Hepatic stellate cell (primary cell): ENCODE measurements at places on chromosomes 5 and 9.
A peak's percentile ranks its signal among the peaks of the same experiment; 100 is the strongest.

DNA sequence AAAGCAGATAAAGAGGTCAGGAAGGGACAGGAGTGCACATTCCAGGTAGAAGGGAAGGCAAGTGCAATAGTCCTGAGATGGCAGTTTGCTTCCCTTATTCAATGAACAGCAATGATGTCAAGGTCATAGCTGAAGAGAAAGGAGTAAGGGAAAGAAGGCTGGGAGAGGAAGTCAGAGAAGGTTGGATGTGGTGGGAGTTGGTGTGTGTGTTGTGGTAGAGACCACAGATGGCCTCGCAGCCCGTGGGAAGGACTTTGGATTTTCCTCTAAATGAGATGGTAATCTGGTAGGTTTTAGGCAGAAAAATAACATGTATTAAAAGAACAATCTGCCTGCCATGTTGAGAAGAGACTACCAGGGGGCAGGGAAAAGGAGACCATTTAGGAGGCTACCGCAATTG is 25.1 kb upstream of the LPAR1 start:
- no peak for DNase-seq

DNA sequence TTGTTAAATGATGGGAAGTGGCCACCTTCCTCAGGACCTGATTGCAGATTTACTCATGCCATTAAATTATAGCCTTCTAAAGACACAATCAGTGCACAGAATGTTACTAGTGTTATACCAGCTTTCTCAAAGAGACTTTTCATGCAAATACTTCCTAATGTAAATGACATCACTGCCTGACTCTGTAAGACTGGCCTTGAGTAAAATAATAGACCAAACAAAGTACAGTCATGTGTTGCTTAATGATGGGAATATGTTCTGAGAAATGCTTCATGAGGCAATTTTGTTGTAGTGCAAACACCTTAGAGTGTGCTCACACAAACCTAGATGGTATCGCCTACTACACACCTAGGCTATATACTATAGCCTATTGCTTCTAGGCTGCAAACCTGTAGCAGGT is 17.0 kb upstream of the C1QTNF3 start:
- DNase-seq, result no peak

GRCh38 chr9:136550439-136551289 is 4.8 kb upstream of the NOTCH1 start:
- DNase-seq, result no peak

DNA sequence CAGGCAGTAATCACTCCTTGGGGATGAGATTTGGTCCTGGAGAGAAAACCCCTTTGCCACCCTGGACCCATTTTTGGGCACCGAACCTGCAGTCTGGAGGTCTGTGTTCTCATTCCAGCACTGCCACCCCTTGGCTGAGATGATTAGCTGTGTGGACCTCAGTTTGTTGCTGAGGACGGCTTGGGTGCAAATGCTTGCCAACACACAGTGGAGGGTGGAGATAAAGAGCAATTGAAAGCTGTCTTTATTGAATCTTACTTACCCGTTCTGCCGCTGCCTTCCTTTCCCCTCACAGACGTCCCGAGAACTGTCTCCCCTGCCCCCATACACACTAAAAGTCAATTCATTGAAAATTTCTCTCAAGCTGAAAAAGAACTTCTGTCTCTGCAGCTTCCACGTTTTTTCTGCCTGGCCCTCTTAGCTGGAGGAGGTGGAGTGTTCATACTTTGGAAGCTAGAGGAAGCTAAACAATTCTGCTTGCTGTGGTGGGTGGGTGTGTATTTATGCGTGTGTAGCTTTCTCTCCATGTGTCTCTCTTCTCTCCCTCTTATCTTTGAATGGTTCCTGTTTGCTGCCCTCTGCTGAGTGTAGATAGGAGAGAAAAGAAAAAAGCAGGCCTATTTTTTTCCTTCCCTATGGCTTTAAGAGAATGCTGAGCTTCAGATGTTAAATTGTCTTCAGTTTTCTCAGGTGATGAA is 6.6 kb downstream of the GALNT10 start:
- peak; percentile 43 for DNase-seq

DNA sequence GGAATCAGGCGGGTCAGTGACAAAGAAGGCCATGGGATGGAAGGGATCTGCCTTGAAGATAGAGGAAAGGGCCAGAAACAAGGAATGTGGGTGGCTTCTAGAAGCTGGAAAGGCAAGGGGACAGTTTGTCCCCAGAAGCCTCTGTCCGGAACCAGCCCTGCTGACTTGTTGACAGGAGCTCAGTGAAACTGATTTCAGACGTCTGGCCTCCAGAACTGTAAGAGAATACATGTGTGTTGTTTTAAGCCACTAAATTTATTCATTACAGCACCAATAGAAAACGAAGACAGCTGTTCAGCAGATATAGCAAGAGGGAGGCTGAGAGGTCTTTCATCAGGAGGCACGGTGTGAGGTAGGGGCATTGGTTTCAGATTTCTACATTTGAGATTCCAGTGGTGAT is 422.5 kb downstream of the KDM4C start:
- DNase-seq, result no peak

DNA sequence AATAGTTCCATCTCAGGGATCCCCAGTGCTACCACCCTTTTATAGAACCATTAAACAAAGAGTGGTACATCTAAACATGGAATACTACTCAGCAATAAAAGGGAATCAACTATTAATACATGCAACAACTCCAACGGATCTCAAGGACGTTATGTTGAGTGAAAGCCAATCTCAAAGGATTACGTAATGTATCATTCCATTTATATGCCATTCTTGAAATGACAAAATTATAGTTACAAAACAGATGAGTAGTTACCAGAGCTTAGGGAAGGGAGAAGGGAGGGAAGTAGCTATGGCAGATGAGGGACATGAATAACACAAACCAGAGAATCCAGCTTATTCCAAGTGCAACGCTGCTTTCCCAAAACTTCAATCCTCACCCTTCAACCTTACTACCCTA is 69.5 kb downstream of the ACTL7B start:
- no peak for DNase-seq

DNA sequence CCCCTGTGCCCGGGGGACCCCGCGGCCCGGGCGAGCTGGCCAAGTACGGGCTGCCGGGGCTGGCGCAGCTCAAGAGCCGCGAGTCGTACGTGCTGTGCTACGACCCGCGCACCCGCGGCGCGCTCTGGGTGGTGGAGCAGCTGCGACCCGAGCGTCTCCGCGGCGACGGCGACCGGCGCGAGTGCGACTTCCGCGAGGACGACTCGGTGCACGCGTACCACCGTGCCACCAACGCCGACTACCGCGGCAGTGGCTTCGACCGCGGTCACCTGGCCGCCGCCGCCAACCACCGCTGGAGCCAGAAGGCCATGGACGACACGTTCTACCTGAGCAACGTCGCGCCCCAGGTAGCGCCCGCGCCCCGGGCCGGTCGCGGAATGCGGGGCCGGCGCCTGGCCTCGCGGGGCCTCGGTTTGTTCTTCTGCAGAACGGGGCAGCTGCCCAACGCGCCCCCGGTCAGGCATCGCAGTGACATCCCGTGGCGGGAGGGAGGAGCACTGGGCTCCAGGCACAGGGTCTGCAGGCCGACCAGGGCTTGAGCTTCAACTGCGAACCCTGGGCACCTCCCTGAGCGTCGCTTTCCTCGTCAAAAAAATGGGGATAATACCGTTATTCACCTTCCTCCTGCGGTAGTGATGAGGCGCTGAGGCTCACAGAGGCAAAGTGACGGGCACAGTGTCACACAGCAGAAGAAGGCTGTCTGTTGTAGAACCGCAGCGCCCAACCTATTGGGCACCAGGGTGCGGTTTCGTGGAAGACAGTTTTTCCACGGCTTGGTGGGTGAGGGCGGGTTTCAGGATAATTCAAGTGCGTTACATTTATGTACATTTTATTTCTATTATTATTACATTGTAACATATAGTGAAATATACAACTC is 777 bp downstream of the ENDOG start:
- peak; percentile 49 for DNase-seq

GRCh38 chr5:95970359-95970704 is 8.7 kb upstream of the ELL2 start:
- no peak for DNase-seq

GRCh38 chr5:73232266-73233041 is 59.5 kb downstream of the TMEM174 start:
- DNase-seq, result no peak

- peak; percentile 63 for DNase-seq
Observed at GRCh38 chr5:149414405-149415065, 35.4 kb upstream of the IL17B start.

- DNase-seq, result no peak
Observed at GRCh38 chr5:127957183-127957582, 126.4 kb upstream of the SLC12A2 start.

- no peak for DNase-seq
Observed at GRCh38 chr5:171477101-171477500, 57.7 kb downstream of the FGF18 start.

DNA sequence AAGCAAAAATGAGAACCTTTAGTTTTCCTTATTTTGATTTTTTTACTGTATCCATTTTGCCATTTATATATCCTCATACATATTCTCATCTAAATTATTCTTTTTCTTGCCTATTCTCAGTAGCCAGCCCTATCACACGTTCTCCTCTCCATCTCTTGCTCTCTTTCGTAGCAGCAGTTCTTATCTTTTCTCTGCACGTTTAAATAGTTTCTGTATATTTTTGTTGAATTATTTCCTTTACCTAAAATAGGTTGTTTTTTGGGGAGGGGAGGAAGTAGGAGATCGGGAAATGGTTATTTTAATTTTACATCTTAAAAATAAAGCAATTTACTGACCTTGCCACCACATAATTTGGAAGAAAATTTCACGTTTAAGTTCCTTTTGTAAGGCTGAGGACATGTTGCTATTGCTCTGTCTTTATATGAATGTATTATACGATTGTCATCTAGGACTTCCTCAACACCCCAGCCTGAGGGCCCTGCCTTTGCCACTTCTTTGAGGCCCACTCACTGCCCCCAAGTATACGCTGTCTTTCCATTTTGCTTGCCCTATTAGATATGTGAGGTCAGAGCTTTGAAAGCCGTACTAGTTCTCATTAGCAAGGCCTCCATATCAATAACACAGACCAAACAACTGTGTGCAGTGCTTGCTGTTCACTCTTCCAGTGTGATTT is 140.3 kb downstream of the GNAQ start:
- no peak for DNase-seq

GRCh38 chr9:93303258-93303771 is 119.4 kb downstream of the WNK2 start:
- no peak for DNase-seq

DNA sequence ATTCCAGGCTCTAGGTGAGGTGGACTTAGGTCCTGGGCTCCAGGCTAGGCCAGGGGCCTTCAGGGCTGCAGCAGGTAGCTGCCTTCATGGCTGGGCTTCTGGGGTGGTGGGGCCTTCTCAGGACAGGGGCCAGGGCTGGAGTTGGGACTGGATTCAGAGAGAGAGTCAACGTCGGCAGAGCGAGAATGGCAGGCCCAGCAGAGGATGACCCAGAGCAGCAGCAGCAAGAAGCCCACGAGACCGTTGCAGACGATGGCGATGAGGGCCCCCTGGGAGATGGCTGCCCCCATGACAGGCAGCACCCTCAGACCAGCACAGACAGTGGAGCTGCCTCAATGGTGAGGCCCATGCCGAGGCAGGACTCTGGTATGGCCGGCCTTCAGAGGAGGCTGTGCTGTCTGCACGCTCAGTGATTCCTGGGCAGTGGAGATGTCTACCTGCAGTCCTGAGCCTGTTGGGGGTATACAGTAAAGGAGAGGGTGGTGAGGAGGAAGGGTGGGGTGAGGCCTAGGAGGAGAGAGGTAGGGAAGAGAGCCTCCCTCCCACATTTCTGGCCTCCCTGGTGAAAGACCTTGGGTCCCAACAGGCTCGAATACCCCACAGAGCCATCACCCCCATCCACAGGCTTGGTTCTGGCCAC is 1.3 kb downstream of the ENHO start:
- no peak for DNase-seq

DNA sequence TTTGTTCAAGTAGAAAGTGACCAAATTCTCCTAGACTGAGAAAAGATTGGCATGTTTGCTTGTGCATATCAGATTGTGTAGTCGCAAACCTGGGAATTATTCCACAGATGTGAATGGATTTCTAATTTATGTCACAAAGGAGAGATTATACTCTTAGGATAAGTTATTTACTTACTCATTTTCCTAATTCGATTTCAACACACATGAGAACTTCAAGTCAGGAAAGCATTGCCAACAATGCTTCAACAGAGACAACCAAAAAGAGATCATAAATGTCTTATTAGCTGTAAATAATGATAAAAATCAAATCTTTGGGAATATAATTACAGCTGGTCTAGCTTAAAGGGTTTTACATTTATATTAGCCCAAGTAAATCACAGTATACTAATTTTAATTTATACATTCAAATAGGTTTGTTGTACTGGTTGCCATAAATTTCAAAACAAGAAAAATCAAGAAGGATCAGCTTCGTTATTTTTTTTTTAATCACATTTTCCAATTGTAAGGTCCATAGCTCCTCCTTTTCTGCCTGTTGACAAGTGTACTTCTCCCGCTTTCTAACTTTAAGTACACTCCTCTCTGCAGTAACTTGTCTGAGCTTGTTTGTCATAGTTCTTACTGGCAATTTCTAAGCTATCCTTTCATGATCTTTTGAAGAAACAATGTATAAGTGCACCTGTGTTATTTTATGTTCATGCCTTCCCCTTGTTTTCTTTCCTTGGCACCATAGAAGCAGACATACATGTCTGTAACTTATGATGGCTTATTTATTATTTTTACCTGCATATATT is 246.6 kb downstream of the DEPDC1B start:
- no peak for DNase-seq

- DNase-seq, result no peak
Observed at GRCh38 chr5:601771-602465, 10.2 kb upstream of the CEP72 start.

DNA sequence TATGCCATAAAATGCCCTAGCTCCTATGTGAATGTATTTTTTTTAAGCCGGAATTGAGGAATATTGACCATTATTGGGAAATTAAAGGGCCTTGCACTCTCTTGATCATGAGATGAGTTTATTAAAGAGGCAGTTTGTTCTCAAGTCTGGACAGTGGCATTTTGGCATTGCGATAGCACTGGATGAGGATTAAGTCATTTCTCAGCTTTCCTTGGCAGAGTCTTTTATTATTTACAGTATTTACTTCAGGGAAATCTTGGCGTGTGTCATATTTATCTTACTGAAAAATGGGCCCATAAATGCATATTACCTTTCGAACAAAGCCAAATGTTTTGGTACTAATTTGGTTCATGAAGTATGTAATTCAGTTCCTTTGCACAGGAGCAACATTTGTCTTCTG is 194.4 kb downstream of the EBF1 start:
- no peak for DNase-seq

DNA sequence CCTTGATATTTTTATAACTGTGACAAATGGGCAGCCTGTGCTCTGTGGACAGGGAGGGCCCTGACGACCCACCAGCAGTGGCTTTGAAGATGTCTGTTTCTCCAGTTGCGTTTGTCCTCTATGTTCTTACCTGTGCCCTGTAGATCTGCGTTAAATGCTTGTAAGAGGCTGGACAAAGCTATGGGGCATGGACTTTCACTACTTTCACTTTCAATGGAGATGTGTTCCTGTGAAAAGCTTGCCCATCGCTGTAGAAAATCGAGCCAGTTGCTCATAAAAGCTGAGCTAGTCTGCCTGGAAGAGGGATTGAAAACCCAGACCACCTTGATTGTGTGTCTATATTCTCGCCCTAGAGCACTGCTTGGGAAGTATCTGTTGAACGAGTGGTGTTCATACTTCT is 74.1 kb downstream of the PSAT1 start:
- DNase-seq, result no peak
